ENCODE measurements at places on chromosomes 5 and 9.

DNA sequence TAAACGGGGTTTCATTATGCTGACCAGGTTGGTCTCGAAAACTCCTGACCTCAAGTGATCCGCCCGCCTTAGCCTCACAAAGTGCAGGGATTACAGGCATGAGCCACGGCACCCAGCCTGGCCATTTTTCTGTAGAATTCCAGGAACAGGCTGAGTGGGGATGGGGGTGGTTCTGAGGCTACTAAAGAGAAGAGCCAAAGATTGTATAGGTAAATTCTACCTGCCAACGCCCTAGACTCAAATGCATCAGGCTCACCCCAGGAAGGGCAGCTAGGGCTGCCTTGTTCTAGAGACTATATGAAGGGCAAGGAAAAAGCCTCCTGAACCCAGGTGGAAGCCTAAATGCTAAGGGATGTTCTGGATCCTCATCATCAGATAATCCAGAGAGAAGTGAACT is 1.6 kb upstream of the C5orf52 start:
- H3K27ac ChIP-seq = no peak overlapping the region
- no peak for DNase-seq
- H3K27me3 ChIP-seq = no peaks in the 10 kb centered on the region
- H3K4me3 ChIP-seq = no peak overlapping the region
- H3K36me3 ChIP-seq = no peaks in the 10 kb centered on the region
- peaks cover 5% of the 10 kb centered on the region for H3K4me1 ChIP-seq

GRCh38 chr9:4086119-4087090 is 213.5 kb downstream of the GLIS3 start:
- no peak for DNase-seq
- no peaks in the 10 kb centered on the region for H3K27me3 ChIP-seq
- no peak overlapping the region for H3K27ac ChIP-seq
- H3K36me3 ChIP-seq = no peaks in the 10 kb centered on the region
- no peak overlapping the region for H3K4me3 ChIP-seq

- H3K27me3 ChIP-seq = no peaks in the 10 kb centered on the region
- H3K4me1 ChIP-seq = no peaks in the 10 kb centered on the region
- no peak for DNase-seq
- no peak overlapping the region for H3K4me3 ChIP-seq
Observed at GRCh38 chr5:160643616-160644240, 208.3 kb downstream of the ATP10B start.

- peak overlapping the region; percentile 48 for H3K4me3 ChIP-seq
- no peaks in the 10 kb centered on the region for H3K36me3 ChIP-seq
- peaks cover 32% of the 10 kb centered on the region for H3K4me1 ChIP-seq
- no peak overlapping the region for H3K27ac ChIP-seq
Observed at GRCh38 chr5:39520232-39520572, 95.4 kb upstream of the DAB2 start.

- H3K36me3 ChIP-seq = no peaks in the 10 kb centered on the region
- H3K27me3 ChIP-seq = no peaks in the 10 kb centered on the region
- H3K4me3 ChIP-seq = no peak overlapping the region
- no peak for DNase-seq
- no peak overlapping the region for H3K27ac ChIP-seq
Observed at GRCh38 chr5:150234576-150235499, 45.0 kb downstream of the SLC6A7 start.

GRCh38 chr9:89946741-89947140 is 341.9 kb downstream of the GADD45G start:
- H3K27ac ChIP-seq = no peak overlapping the region
- no peaks in the 10 kb centered on the region for H3K36me3 ChIP-seq
- no peaks in the 10 kb centered on the region for H3K27me3 ChIP-seq
- H3K4me3 ChIP-seq = no peak overlapping the region

- no peak overlapping the region for H3K4me3 ChIP-seq
- no peak for DNase-seq
- no peaks in the 10 kb centered on the region for H3K4me1 ChIP-seq
- H3K27me3 ChIP-seq = no peaks in the 10 kb centered on the region
Observed at GRCh38 chr9:123645126-123645525, 284.8 kb downstream of the DENND1A start.

DNA sequence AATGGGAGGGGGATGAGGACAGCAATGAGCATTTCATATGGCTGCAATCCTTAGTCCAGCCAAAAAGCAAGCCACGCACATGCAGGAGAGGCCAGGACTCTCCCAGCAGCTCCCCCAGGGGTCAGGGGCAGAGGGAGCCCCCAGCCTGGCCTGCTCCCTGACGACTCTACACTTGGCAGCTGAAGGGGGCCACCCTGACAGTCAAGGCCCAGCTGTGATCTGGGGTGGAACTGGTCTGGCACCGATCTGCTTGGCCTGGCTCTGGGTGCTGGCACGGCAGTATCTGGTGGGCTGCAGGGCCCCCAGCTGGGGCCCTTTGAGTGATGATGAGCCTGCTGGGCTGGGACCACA is 118.1 kb downstream of the ADAMTS2 start:
- DNase-seq = no peak
- no peaks in the 10 kb centered on the region for H3K4me1 ChIP-seq
- no peak overlapping the region for H3K27ac ChIP-seq
- H3K27me3 ChIP-seq = no peaks in the 10 kb centered on the region

DNA sequence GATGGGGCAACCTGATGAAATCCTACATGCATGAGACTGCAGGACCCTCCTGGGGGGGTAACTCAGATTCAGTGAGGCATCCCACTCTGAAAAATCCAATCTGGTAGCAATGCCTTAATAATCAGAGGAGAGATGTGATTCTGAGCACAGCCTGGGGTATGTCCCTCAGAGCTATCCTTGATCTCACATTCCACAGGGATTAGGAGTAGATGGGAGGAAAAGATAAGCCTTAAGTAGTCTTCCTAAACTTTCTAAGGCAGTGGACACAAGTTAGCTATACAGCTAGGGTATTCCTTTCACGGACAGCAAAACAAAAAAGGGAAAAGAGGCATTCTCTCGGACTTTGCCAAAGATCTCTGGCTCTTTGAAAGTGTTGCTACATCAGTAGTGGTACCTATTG is 3.9 kb upstream of the SPATA9 start:
- H3K4me1 ChIP-seq = no peaks in the 10 kb centered on the region
- no peak for DNase-seq
- H3K27ac ChIP-seq = no peak overlapping the region
- H3K36me3 ChIP-seq = no peaks in the 10 kb centered on the region
- no peaks in the 10 kb centered on the region for H3K27me3 ChIP-seq
- H3K4me3 ChIP-seq = no peak overlapping the region

DNA sequence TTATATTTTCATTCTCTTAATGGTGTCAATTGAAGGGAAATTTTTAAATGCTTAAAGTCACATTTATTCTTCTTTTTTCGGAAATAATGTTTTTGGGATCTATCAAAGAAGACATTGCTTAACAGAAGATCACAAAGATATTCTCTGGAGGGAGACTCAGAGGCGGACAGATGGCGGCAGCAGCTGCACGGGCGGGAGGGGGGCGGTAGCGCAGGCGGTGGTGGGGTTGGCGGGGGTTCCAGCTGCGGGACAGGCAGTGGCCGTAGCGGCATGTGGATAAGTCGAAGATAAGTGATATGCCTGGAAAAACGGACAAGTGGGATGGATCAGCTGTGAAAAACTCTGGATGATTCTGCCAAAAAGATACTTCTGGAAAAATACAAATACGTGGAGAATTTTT is 31.6 kb upstream of the ZDHHC11B start:
- H3K4me1 ChIP-seq = no peaks in the 10 kb centered on the region

DNA sequence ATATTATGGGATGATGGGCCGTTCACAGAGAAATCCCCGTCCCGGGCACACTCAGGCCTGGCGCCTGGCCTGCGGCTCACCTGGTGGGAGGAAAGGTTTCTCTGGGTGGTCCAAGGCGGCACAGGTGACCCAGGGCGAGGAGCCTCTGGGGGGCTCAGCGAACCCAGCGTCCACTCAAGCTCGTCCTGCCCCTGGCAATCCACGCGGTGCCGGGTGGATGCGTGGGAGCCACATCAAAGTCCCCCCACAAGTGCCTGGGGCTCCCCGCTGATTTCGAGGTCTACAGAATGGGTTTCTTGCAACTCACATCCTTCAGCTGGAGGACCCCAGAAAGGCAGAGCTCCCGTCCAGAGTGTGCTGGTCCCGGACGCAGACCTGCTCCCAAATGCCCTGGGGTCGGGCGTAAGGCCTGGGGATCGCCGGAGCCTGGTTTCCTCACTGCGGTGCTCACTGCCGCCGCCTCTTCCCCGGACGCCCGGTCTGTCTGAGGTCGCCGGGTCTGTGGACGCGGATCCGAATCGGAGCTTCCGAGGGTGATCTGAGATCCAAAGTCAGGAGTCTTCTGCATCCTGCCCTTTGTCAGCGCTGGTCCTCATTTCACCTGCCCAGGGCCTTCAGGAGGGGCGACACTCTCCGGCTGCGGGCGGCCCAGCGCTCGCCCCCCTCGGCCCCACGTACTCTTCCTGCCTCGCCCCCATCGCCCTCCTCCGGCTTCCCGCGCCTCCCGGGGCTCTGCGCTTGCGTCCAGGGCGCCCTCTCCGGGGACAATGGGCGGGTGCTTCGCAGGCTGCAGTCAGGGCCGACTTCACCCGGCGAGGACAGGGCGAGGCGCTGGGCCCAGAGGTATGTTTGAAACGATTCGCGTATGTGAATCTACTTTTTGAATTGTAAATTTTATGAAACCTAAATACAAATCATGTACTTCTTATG is 20.0 kb upstream of the RUFY1 start:
- H3K4me3 ChIP-seq = peak overlapping the region; percentile 73
- H3K4me1 ChIP-seq = peaks cover 6% of the 10 kb centered on the region
- H3K27me3 ChIP-seq = no peaks in the 10 kb centered on the region
- H3K27ac ChIP-seq = no peak overlapping the region
- DNase-seq = no peak

GRCh38 chr9:75983319-75984045 is 93.0 kb downstream of the PCSK5 start:
- H3K27ac ChIP-seq = no peak overlapping the region
- peaks cover 6% of the 10 kb centered on the region for H3K4me1 ChIP-seq
- peaks cover 5% of the 10 kb centered on the region for H3K36me3 ChIP-seq
- H3K4me3 ChIP-seq = no peak overlapping the region
- no peak for DNase-seq

GRCh38 chr9:100125910-100126309 is 26.9 kb downstream of the INVS start:
- H3K36me3 ChIP-seq = no peaks in the 10 kb centered on the region
- no peaks in the 10 kb centered on the region for H3K4me1 ChIP-seq
- H3K4me3 ChIP-seq = no peak overlapping the region

DNA sequence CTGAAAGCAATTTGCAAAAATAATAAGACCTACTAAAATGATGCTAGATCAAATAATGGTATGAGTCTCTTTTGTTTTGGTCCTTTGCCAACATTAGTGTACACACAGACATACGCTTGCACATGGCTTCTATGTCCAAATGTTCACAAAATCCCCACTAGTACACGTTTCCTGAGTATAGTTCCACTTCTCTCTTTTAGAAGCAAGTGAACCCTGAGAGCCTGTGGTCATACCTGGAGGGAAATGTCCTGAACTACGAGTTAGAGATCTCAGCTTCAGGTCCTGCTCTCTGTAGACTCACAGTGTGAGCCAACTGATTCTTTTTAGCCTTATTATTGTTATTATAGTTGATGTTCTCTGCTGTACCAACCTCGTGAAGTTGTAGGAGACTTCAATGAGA is 47.3 kb upstream of the ACTBL2 start:
- no peaks in the 10 kb centered on the region for H3K27me3 ChIP-seq
- no peak overlapping the region for H3K4me3 ChIP-seq
- H3K36me3 ChIP-seq = no peaks in the 10 kb centered on the region
- no peaks in the 10 kb centered on the region for H3K4me1 ChIP-seq
- DNase-seq = no peak

DNA sequence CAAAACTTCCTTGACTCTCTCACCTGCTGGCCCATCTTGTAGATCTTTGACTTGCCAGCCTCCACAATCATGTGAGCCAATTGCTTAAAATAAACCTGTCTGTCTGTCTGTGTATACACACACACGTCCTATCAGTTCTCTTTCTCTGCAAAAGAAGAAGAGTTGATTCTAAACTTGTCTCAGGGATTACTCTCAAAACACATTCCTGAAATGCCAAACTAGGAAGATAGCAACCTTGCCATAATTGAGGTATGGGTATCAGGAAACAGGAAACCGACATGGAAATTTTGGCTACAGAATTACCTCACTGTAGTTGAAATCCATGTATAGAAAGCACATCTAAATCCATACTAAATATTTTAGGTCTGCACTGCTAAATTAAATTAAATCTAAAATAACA is 483.4 kb downstream of the PLK2 start:
- H3K27me3 ChIP-seq = no peaks in the 10 kb centered on the region
- no peak overlapping the region for H3K4me3 ChIP-seq
- H3K36me3 ChIP-seq = no peaks in the 10 kb centered on the region
- H3K27ac ChIP-seq = no peak overlapping the region
- no peaks in the 10 kb centered on the region for H3K4me1 ChIP-seq

GRCh38 chr5:172093559-172093958 is 87.1 kb upstream of the FBXW11 start:
- H3K27ac ChIP-seq = no peak overlapping the region
- no peak for DNase-seq
- H3K27me3 ChIP-seq = no peaks in the 10 kb centered on the region
- H3K36me3 ChIP-seq = peaks cover 8% of the 10 kb centered on the region

Data from thoracic aorta (tissue), 2 donors.